ENCODE measurements at places on chromosomes 3 and 15.

DNA sequence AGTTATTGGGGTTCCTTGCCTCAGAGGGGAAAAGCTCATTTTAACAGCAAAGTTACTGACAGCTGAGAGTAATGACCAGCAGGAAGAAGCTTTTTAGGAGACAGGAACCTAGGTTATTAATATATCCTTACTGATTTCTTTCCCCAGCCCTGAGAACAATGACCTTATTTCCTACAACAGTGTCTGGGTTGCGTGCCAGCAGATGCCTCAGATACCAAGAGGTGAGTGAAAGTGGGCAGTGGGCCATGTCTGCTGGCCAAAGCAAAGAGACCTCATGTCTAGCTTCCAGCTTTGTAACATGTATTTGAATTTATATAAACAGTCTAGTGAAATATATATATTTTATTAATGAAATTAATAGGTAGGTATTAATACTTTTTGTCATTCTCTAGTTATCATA lies 5.0 kb downstream of the CCNDBP1 start:
- DNase-seq: no peak

- peak; percentile 25 for DNase-seq
Observed at GRCh38 chr3:71652781-71653413, 69.4 kb upstream of the FOXP1 start.

DNA sequence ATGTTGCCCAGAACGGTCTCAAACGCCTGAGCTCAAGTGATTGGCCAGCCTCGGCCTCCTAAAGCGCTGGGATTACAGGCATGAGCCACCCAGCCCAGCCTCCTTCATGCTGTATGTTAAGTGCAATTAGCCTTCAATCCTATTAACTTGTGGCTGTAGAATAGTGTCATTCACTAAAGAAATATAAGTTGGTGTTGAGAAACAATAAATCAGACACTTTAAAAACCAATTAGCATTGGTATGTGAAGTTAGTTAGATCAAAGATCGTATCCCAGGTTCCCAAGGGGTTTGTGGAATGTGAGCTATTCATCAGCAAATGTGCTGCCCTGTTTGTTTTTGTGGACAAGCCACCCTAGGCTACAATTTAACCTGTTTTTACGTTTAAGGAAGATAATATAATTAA lies 11.0 kb upstream of the PIK3CB start:
- no peak for DNase-seq

- peak; percentile 12 for DNase-seq
Observed at GRCh38 chr3:37861620-37862041, at the start of gene CTDSPL. Gene CTDSPL (plus strand): TSS chr3:37861880. CDS start chr3:37862200, 320 bp downstream.

- no peak for DNase-seq
Observed at GRCh38 chr3:99700631-99701268, 62.4 kb downstream of the COL8A1 start.

DNA sequence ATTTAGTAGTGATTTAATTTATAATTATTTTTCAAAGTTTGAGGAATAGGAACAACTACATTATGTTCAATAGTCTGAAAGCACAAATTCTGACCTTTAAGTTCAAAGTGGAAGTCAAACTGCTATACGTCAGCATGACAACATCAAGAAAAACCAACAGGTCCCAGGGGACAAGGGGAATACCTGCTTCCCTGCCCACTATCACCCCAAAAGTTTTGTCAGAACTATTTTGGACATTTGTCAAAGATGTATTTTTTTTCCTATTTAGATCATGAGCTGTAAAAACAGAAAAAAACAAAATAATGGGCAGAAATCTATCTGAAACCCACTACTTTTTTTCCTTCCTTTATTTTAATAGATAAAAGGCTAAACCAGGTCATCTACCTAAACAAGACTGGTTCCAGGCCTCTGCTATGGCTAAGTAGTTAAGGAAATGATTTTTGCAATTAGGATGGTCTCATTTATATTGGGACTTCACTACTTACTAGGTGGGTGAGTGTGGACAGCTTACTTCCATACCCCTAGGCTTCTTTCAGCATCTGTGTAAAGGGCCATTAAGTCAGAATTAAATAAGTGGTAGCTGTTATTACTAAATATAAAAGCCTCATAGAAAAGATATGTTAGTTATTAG lies 746.3 kb downstream of the FHIT start:
- no peak for DNase-seq

GRCh38 chr15:88695101-88695500 lies 56.3 kb downstream of the ISG20 start:
- no peak for DNase-seq

DNA sequence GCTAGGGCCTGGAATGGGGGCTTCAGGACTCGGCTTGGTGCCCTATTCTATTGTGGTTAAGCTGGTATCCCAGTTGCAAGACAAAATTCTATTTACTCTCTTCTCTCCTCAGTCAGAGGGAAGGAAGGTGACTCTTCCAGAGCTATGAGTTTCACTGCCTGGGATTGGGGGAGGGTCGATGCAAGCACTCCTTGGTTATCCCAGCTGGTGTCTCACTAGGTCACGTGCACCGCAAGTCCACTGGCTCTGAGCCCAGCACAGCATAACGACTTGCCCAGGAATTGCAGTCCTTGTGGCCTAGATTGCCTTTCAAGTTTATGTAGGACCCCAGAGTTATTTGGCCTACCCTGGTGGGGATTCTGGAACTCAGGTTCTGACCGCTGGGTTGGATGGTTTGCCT lies 958.8 kb downstream of the IGSF11 start:
- no peak for DNase-seq

GRCh38 chr3:102390171-102390864 lies 44.5 kb upstream of the ZPLD1 start:
- no peak for DNase-seq

DNA sequence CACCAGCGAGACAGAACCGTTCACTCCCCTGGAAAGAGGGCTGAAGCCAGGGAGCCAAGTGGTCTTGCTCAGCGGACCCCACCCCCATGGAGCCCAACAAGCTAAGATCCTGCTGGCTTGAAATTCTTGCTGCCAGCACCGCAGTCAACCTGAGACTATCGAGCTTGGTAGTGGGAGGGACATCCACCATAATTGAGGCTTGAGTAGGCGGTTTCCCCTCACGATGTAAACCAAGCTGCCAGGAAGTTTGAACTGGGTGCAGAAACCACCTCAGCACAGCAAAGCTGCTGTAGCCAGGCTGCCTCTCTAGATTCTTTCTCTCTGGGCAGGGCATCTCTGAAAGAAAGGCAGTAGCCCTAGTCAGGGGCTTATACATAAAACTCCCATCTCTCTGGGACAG lies 151.0 kb downstream of the MBNL1 start:
- DNase-seq: peak; percentile 46

DNA sequence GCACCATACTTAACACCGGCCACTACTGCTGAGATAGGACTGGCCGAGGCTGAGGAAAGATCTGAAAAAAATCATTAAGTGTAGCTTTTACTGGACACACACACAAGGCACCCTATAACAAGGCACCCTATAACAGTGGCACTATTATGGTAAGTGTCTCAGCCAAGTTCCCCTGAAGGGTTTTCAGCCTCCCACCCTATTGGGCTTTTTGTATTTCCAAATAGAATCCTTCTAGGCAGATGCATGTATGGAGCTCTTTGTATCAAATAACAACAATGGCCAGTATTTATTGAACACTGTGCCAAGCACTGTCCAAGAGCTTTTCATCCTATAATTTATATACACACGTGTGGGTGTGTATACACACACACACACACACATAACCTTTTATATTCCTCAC lies 6.7 kb upstream of the DNAJA4 start:
- no peak for DNase-seq

DNA sequence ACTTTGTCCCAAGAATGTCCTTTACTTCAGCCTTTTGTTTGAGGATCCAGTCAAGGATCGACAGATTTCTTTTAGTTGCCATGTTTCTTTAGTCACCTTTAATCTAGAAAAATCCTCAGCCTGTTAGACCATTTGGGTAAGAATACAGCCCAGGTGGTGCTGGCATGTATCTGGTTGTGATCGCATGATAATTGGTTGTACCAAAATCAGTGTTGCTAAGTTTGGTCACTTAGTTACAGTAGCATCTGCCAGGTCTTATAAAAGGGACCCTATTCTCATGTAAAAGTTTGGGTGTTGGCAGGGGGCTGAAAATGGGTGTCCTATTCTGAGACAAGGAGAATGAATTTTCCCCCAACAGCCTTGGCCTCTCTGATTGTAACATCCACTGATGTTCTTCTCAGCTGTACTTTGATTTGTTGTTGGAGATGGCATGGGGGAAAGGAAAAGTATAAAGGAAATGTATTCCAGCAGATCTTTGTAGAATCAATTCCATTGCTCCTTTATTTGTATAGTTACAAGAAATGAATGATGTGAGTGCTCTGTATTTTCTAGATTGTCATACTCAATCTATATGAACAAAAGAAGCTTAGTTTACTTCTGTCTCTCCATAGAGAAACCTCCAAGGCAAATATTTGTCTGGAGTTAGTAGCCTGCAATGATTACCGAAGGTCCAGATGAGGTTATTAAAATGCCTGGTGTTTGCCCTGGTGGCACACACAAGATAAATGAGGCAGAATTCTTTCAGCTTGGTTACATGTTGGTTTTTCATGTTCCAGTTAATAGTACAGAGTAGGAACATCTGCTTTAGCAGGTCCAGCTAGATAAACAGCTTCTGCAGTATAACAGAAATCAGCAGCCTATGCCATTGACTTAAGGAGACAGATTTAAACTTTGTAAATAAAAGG lies 65.7 kb downstream of the CMTM8 start:
- no peak for DNase-seq

- DNase-seq: no peak
Observed at GRCh38 chr3:89522155-89522554, 414.7 kb downstream of the EPHA3 start.

GRCh38 chr15:90638201-90638691 lies 78.9 kb upstream of the BLM start:
- DNase-seq: no peak

GRCh38 chr3:101862416-101863165 lies 13.3 kb downstream of the NFKBIZ start:
- no peak for DNase-seq

- DNase-seq: no peak
Observed at GRCh38 chr3:100429187-100429716, 27.9 kb downstream of the LNP1 start.

DNA sequence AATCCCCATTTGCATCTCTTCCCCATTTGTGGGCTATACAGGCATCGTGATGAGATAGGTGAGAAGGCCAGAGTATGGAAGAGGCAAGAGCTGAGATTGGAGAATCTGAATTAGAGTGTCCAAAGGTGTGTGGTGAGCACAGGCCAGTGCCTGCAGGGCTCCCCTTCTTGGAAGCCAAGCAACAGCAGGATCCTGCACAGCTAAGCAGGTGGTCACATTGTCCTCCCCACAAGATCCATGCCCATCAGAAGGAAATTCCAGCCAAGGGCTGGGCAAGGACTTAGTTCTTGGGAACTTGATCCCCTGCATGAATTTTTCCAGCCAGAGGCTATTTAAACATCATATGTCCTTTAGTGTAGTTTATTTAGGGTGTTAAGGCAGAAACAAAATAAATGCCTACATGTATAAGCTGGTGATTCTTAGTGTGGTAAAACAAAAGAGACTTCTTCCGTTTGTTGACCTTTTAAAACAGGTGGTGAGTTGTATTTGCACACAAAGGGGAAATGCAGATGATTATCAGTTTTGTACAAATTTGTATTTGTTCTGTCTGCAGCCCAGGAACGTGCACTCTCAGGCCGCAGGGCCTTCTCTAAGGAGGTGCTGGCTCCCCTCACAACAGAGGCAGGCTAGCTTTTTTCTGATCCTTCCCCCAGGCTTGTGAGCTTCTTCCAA lies 110.2 kb downstream of the PLCL2 start:
- no peak for DNase-seq

DNA sequence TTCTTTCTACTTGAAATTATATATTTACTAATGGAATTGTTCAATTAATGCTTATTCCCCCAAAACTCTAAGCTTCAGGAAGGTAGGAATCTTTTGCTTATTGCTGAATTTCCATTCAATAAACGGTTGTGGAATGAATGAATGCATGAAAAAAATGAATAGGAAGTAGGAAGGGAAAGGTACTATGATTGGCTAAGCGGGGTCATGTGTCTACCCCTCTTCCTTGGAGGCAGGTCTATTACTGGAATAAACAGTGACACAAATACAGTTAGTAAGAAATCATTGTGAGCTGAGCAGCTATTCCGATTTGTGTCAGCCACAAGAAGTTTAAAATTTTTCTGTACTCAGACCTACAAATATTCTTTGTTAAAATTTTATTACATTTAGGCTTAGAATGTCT lies 10.5 kb upstream of the TRA2B start:
- no peak for DNase-seq

- DNase-seq: no peak
Observed at GRCh38 chr3:18024715-18025114, 282.3 kb upstream of the TBC1D5 start.

GRCh38 chr3:30615615-30616346 lies 9.4 kb downstream of the TGFBR2 start:
- no peak for DNase-seq

DNA sequence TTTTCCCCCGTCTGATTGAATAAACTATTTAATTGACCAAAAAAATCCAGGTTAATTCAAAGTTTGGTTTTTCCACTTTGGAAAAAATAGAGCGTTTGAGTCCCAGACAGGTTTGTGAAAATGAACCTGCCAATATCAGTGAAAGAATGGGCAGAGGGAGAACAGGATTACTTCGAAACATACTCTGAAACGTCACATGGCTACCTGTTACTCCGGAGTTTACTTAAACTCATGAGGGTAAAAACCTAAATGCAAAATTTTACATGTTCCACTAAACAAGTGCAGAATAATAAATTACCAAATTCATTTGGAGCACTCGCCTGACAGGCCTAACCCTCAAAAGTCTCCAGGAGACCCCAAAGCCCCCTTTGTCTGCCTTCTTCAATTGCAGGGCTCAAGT lies 419.9 kb downstream of the MECOM start:
- no peak for DNase-seq

DNA sequence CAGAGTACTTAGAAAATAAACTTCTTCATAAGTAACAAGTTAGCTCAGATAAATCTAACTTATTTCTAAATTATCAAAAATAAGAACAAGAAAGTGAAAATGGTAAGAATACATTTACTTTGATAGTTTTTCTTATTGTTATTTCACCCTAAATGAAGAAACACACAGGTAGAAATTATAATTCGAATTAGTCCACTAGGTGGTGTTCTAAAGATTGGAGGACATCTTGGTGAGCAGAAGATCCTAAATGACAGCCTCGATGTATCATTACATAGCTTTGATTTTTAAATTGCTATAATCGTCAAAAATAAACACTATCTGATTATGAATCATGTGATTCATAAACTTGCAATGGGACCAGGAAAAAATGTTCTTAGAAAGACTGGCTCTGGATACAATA lies 280.8 kb upstream of the UBE2E2 start:
- DNase-seq: no peak

DNA sequence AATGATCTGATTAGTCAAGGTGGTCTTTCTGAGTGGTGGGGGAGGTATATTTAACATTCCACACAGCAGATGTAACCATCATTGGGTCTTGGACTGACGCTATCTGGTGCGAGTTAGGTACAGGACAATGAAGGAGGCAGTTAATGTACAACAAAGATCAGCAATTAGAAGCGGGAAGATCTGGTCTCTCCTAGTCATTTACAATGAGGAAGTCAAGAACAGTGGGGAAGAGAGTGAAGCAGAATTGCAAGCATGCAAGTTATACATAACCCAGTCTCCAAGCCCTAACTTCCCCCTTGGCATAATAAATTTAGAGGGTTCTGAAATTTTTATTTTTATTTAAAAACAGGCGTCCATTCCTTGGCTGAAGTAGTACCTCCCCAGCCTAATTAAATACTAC lies 14.1 kb downstream of the GPD1L start:
- DNase-seq: no peak

- DNase-seq: no peak
Observed at GRCh38 chr15:70339571-70340493, 242.1 kb upstream of the TLE3 start.
